Inflammatory macrophage (primary cell): ENCODE measurements at places on chromosomes 6 and 20.

GRCh38 chr6:129663531-129663930, 46.4 kb downstream of the ARHGAP18 start:
- no peak for DNase-seq

GRCh38 chr6:149480502-149481280, 4.1 kb downstream of the ZC3H12D start:
- DNase-seq, result no peak

GRCh38 chr6:8170754-8171153, 68.4 kb upstream of the EEF1E1 start:
- DNase-seq, result no peak

DNA sequence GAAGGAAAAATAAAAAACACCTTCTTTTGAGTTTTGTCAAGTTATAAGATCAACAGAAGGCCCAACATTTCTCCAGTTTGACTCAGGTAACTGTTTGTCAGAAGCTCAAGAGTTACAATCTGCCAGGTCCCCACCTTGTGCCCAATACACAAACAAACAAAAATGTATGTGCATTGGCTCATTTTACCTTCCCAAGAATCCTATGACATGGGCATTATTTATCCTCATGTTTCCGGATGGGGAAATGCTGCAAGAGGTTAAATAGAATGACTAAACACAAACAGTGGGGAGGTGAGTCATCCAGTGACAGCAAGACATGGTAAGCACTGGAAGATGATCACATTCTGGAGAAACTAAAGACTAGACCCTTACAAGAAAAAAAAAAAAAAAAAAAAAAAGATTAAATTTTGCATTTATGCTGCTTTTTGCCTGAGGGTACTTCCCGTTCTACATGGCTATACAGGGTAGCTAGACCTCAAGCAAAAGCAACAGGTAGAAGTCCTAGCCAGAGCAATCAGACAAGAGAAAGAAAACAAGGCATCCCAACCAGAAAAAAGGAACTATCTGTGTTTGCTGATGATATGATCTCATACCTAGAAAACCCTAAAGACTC, 23.6 kb upstream of the ANKRD60 start:
- DNase-seq, result peak; percentile 76

GRCh38 chr20:43844778-43845614, 69.7 kb upstream of the TOX2 start:
- no peak for DNase-seq

DNA sequence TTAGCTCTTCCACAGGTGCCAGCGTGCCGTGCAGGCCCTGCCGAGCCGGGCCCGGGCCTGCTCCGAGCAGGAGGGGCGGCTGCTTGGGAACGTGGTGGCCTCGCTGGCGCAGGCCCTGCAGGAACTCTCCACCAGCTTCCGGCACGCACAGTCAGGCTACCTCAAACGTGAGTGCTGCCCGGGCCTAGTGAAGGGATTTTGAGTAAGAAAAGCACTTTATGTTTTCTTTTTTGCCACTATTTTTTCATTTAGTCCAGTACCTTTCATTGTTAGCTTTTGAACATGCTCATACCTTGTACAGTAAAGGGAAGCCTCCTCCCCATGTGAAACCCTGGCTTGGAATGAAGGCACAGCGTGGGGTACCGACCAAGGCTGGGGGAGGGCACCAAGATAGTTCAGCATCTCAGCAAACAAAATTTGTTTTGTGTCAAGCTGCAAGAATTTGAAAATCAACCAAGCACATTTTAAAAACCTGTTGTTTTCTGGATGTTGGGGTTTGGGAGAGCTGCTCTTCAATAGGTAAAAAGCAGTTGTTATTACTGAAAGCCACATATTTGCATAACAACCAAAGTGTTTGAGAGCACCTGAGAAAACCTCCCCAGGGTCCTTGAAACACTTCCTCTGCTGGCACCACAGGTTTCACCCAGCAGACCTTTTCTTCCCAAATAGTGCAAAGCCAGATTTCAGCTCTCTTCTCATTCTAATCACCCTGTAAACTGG, 18.4 kb downstream of the STX16 start:
- no peak for DNase-seq

DNA sequence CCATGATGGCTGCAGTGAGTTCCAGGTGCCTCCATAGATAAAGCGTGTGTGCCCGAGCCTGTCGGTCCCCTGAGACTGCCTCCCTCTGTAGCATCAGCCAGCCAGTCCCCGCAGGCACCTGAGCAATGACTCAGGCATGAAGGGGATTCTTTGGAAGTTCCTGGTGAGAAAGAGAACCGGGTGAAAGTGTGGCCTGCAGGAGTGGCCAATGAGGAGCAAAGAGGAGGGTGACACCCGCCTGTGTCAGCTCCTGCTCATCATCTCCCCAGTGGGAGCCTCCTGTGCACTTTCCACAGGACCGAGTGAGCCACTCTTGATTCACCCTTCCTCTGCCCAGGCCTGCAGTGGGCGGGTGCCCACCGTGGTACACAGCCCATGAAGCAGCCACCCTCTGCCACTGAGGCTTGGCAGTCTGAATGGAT, 71.2 kb upstream of the PTPN1 start:
- no peak for DNase-seq

- DNase-seq, result no peak
Observed at GRCh38 chr6:74993136-74993535, 212.7 kb downstream of the COL12A1 start.

DNA sequence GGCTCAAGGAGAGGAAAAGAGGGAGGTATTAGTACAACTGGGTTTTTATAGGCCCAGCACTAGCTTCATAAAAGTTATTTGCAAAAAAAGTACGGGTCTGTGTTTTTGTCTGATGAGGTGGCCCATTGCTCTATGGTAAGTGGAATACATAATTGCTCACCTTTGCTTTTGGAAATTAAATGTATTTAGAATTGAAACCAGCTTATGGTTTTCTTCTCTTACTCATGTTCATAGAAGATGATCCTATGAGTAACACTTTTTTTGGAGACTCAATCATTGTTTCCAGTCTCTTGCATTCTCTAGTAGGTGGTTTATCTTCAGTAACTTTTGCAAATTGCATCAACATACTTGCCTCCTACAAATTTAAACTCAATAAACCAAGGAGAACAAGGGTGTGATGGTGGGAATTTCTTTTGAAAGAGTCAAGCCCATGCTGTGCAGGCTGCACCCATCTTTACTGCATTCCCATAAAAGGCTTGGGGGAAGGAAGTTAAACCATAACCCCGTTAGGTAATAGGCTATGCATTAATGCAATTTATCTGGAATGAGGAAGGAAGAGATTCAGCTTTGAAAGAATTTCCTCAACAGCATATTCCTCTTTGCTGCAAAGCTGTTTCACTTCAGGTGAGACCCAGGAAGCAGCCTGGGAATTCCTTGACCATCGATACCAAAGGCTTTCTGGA, 48.5 kb upstream of the EDN1 start:
- peak; percentile 87 for DNase-seq

DNA sequence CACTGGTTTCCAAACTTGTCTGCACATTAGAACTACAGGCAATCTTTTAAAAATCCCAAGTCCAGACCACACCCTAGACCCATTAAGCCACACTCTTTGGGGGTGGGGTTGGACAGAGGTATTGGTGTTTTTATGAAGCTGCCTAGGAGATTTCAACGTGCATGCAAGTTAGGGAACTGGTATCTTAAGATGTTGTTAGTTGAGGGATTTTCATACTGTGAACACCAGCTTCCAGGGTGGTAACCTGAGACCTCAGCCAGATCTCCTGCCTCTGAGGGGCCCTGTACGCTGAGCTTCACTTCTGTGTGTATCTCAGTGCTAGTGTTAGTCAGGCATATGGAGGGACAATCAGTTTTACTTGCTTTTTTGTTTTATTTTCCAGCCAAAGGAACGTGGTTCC, 138.0 kb downstream of the UTRN start:
- no peak for DNase-seq

DNA sequence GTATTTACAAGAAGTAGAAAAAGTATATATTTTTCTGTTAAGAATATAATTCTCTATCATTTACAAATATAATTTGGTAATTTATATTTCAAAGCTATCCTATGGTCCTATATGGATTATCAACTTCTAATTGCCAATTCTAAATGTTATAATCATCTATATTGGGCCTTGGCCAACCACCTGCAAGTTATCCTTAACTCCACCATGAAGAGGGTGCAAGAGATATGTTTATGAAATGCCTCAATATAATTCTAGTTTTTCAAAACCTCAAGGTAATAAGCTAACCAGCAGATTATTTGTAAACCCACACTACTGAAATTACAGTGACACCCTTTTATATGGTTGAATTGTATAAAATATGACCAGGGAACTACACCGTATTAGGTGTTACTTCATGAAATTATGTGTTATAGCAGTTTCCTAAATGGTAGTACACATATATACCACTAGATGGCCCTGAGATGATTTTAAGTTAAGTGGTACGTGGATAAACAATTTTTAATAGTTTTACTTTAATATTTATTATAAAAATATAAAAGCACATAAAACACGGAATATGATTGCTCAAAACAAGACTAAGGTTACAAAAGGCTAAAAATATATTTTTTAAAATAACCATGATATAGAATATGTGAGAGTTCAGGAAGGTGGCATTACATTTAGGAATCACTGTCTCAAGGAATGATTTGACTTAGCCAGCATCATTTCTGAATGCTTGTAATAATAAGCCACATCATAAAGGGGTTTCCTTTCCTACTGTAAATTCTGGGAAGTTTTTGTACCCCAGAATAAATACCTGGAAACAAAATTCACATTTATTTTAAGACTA, 9.8 kb upstream of the PNISR start:
- DNase-seq, result no peak

DNA sequence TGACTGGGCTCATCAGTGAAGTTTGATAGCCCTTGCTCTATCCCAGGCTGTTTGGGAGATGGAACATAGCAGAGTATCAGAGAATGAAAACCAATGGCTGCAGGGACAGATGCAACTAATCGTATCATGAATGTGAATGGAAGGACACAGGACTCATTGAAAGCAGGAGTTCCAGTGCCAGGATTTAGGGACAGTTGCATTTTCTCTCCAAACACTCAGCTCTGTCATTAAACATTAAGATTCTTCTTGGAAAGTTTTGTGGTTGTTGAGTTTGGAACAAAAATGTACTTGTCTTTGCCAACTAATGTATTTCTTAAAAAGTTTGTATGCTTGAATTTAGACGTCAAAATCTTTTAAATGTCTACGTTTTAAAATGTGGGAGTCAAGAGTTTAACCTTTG, 31.0 kb upstream of the GSTA5 start:
- no peak for DNase-seq

GRCh38 chr6:7468382-7469081, 72.9 kb upstream of the DSP start:
- peak; percentile 91 for DNase-seq

- peak; percentile 93 for DNase-seq
Observed at GRCh38 chr20:45998337-45998736, 10.4 kb upstream of the MMP9 start.

- DNase-seq, result peak; percentile 86
Observed at GRCh38 chr6:14921170-14921569, 324.7 kb upstream of the JARID2 start.

- no peak for DNase-seq
Observed at GRCh38 chr20:61497029-61497627, 245.1 kb downstream of the CDH4 start.

DNA sequence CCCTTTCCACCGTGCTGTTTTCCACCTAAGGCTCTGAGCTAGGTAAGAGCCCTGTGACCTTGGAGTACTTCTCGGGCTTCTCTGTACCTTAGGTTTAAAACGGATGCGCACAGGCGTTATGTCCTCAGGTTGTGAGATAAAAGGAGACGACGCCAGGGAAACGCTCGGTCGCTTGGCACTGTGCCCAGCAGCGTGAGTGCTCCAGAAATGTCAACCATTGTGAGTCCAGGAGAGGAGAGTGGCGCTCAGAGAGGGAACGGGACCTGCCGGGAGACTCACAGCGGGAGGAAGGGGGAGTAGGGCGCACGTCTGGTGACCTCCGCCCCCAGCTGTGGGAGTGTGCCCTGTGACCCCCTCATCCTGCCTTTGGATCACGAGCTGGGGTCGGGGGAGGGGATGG, 33.8 kb upstream of the SCRT2 start:
- DNase-seq, result no peak

DNA sequence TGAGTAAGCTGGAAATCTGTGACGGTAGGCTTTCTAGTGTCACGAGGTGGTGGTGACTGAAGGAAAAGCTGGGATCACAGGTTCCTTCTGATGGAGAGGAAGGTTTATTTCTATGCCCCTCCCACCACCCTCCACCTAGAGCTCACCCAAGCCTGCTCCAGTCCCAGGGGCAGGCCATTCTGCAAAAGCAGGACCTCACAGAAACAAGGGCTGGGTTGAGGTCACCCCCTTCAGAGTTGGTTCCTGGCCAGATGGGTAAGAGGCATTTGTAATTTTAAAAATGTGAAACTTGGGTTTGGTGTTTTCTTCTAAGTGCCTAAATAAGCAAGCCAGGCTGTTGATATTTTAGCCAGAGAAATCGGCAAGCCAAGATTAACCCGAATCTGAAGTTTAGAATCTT, 46.6 kb downstream of the KCTD20 start:
- DNase-seq, result no peak

DNA sequence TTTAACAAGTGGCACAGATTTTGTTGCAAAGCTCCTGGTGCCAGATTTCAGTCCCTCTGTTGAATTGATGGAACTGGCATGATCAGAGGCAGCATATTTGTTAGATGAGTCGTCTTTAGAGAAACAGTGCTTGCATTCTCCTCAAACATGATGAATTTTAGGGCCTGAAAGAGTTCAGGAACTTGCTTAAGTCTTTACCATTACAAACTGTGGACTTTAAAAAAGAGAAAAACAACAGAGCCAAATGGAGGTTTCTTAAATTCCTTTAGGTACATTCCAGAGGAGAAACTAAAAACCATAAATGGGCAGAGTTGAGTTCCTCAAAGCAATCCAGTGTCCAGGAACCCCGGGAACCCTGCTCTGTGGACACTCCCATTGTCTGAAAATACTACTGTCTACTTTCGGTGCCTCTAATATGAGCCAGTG, 2.5 kb downstream of the GTF2H5 start:
- no peak for DNase-seq

- no peak for DNase-seq
Observed at GRCh38 chr20:36644032-36644705, 1.8 kb downstream of the SLA2 start.

- no peak for DNase-seq
Observed at GRCh38 chr20:8678098-8678776, 390.6 kb upstream of the PLCB4 start.

DNA sequence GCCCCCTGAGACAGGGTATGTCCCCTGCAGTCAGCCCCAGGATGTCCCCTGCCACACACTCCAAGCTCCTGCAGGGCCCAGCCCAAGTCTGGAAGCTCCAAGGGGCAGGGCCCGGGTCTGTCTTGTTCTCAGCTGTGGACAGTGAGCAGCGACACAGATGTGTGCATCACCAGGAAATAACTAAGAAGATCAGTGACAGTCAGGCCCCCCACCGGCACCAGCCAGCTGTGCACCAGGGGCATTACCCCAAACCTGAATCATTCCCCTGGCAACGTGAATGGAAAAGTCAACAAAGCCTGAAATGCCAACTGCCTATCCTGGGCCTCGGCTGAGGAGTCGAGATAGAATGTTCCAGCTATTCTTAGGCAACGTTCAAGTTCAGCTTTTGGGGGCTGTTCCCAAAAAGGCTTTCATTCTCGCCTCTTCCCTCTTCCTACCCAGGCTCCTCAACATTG, 105.0 kb downstream of the PREX1 start:
- no peak for DNase-seq

GRCh38 chr20:51420111-51420510, 122.4 kb downstream of the NFATC2 start:
- no peak for DNase-seq
